Hematopoietic multipotent progenitor cell treated with erythropoietin and hydrocortisone succinate and interleukin-3 and kit ligand, for 8 days (in vitro differentiated cells): ENCODE measurements at places on chromosomes 4 and X.

GRCh38 chr4:37481547-37482122 is 204.5 kb downstream of the RELL1 start:
- no peak for DNase-seq

DNA sequence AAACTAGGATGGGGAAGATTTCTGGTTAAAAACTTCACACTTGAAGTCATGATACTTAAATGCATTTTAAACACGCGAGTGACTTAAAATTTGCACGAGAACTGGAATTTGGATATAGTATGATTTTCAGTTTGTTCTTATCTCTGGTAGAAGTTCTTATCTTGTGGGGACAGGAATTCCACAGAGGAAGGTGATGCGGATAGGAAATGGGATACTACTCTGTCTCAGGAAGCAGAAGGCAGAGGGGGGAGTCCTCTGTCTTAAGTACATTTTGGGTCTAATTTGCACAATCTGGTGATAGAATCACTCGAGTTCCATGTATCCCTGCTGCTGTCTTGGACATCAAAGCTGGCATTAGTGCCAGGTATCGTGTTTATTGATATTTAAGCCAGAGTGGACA is 53.3 kb downstream of the TLL1 start:
- no peak for DNase-seq

DNA sequence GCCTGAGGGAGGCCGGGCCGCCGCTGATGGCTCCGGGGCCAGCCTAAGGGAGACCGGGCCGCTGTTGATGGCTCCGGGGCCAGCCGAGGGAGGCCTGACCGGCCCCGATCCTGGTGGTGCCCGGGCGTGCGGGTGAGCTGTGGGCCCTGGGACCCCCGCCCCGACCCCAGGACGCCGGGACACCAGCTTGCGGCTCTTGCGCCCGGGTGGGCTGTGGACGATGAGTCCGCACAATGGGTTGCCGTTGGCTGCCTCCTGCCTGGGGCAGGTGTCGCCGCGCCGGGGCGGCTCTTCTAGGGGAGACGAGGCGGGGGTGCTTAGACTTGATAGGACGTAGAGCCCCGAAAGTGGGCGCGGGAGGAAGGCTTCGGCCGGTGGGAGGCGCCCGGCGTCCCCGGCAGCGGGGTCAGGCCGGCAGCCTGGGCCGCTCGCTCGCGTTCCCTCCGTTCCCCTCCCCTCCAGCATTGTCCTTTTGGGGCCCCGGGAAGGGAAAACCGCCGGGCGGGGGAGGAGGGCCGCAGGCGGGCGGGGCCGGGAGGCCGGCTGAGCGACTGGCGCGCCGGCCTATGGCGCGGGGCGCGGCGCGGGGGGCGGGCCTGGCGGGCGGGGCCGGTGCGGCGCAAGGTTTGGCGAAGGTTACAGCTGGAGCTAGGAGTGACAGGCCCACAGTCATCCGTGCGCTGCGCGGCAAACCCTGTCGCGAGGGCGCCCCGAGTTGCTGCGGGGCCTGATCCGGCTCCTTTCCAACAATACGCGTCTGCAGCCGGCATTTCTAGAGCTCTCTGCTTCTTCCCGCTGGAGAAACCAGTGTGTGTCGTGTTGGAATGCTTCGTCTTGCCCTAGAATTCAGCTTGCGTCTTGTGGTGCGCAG is 819 bp downstream of the KIAA0232 start:
- DNase-seq, result peak; percentile 89

DNA sequence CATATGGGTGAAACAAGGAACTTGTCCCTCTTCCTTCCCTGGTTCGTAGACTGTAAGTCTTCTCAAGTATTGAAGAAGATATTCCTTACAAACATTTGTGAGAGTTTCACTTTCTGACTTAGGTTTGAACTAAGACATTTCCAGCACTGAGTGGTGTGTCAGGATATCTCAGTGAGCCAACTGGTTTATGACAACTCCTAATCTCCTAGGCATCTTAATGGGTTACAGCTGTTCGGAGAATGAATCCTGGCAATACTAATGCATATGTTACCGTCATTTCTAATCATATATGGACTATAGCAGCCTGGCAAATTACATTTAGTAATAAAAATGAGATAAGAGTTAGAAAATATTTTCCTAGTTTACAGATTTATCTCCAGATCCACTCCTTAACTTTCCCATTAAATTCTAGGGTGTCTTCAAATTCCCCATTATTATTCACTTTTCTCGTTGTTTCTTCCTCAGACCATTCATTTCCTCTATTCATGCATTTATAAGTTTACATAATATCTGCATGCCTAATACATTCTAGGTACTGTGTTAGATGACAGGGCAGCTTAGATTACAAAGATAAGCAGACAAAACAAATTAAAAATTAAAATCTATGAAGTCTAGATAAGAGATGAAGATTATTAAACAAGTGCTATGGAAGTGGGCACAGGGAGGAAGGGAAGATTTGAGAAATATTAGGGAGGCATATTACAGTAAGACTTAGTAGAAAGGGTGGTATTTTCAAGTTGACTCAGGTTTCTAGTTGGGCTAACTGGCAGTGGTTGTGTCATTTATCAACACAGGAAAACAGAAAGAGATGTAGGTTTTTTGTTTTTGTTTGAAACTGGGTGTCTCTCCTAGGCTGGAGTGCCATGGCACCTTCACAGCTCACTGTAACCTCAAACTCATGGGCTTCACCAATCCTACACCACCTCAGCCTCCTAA is 173.9 kb downstream of the WDFY3 start:
- no peak for DNase-seq

GRCh38 chr4:41177016-41177415 is 37.3 kb downstream of the APBB2 start:
- DNase-seq, result no peak

DNA sequence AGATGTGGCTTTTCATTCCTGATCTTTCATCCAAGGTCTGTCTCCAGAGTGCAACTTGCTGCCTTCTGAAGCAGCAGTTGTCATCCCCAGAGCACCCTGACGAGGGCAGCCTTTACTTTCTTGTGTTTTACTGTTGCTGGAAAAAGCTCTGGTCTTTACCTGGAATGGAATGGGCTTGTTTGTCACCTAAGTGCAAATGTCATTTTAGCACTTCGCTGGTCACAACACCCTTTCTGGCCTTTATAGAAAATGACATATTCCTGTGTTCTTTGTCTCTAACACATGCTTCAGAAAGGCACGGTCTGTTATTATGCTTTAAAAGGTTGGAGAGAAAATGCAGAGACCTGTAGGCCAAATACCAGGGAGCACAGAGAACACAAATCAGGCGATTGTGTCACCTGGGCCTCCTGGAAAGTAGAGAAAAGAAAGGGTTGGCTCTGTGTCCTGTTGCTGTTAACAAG is 332.7 kb upstream of the IGFBP7 start:
- DNase-seq, result peak; percentile 33

DNA sequence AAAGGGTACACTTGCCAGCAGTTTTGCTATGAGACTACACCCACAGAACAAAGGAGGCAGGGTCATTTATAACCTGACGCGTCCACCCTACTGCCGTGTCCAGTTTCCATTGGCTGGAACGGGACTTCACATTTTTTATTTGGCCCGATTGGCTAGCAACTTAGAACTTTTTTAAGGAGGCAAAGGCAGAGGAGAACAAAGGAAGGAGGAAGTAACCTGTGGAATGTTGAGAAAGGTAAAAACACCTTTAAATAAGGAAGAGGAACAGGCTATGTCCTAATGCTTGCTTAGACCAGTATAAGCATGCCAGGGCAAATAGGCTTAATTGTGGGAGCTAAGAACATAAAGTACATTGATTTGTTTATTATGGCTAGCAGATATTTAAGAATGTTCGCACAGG is 18.7 kb downstream of the KDM6A start:
- DNase-seq, result no peak
